ENCODE measurements at places on chromosomes 2 and 18.

DNA sequence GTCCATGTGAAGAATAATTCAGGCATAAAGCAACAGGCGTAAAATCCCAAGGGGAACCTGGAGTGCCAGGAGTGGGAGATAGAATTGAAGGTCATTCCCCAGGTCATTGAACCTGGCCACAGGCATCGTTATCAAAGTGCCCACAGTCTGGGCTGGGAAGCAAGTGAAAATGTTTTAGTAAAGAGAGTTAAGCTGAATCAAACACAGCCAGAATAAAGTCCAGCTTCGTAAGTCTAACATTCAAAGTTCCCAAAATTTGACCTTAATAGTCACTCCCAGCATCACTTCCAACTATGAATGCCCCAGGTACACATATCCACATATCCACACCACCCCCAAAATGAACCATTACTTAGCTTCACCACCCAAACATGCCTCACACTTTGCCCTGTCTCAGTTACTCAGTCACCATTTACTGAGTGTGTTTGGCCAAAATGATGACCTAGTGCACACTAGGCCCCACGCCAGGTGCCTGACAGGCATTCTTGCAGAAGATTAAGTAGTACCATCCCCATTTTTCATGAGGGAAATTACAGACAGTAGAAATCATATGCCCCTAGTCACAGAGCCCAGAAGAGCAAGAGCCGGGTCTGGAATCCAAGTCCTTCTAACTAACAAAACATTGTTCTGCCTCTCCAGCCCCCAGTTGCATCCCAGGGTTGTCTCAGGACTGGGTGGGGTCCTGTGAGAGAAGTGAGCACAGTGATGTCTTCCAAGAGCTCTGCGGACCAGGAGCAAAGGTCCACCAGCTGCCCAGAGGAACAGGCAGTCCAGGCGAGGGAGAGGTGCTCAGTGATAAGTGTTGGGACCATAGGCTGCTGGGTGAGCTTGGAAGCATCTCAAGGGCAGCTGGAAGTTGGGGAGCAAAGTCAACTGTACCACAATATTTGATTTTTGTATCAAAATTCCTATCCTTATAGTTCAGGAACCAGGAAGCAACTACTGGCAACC is 65.2 kb upstream of the MYCN start:
- no peak for DNase-seq

DNA sequence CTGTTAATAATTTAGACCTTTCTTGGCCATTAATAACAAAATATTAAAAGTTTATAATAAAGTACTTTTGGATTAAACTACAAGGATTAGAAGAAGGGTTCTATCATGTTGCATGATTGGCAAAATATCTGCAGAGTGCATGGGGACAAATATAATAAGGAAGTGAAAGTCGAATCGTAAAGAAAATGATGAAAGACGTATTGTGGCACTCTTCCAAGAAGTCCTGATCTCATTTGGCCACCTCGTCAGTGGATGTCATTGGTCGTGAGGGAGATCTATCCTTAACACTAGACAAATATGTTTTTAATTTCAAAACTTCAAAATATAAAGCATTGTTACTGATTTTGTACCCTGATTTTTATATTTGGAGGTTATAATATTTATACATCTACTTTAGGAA is 197.7 kb upstream of the STON1 start:
- peak; percentile 44 for DNase-seq

- no peak for DNase-seq
Observed at GRCh38 chr2:129256642-129257041, 722.8 kb upstream of the RAB6C start.

DNA sequence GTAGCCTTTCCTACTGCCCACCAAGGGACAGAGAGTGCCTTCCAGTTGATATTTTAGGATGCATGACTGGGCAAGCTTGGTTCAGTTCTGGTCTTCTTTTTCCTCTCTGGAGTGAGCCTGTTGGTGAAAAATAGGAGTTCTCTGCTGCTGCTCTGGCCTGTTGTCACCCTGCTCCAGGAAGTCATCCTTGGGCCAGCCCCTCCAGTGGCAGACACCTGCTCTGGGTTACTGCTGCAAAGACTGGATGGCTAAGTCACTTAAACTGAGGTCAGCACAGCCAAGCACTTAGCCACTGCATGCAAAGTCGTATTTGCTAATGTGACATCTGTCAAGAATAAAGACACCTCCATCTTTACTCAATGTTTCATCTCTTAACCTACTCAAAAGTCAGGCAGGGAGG is 219.6 kb upstream of the ID2 start:
- DNase-seq = no peak

GRCh38 chr2:144490857-144491256 is 29.1 kb downstream of the ZEB2 start:
- no peak for DNase-seq

- no peak for DNase-seq
Observed at GRCh38 chr2:226691255-226691654, 108.4 kb downstream of the IRS1 start.

DNA sequence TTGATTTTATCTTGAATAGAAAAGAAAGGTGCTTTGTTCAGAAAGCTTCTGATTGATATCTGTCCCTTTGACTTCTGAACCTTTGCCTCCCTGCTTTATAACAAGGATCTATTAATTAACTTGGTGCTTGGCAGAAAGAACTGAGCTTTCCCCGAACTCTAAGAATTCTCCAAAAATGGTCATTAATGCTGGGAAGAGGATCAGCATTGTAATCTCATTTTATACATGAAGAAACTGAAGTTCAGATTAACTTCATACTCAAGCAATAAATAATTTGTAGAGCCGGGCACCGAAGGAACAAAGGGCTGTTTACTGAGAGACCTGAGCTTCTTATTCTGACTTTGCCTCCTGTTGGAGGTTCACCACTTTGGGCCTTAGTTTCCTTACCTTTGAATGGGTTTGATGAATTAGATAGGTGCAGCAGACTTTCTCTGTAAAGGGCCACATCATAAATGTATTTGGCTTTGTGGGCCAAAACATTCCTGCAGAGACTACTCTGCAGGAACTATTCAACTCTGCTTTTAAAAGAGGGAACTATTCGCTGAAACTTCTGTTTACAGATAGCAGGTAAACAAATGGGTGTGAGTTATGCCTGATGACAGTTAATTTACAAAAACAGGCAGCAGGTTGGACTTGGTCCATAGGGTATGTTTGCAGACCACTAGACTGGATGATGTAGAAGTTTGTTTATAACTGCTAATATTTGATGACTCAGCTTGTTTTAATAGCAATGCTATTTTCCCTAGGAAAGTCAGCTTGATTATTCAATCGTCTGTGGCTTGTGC is 272.9 kb downstream of the TGIF1 start:
- no peak for DNase-seq

GRCh38 chr2:234763002-234763873 is 188.6 kb upstream of the SH3BP4 start:
- DNase-seq = no peak

- DNase-seq = no peak
Observed at GRCh38 chr2:113854208-113854607, 35.7 kb upstream of the ACTR3 start.

DNA sequence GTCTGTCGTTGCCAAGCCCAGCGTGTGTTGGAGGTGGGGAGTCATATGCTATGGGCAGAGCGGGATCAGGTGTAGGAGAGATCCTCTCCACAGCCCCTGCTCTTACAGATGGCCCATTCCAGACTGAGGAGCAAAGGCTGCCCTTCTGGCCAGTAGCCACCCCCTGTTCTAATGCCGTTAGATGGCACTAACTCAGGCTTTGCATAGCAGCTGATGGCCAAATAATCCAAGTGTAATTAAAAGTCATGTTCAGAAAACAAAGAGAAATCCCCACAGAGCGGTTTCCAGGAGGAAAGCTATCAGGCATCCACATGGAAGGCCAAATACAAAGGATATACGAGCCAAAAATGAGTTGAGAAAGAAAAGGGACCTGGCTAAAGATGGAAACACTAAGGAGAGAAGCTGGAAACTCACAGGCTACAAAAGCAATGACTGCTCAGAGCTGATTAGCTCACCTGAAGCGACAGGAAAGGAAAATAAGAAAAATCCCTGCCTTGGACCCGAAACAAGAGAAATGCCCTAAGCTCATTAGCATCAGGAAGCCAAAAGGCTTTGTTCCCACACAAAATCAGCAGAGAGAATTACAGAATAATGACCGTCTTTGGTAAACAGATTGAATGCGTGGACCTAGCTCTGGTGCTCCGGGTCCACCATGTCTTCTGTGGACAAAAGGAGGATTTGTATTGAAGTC is 1002.4 kb upstream of the KLHL29 start:
- no peak for DNase-seq

DNA sequence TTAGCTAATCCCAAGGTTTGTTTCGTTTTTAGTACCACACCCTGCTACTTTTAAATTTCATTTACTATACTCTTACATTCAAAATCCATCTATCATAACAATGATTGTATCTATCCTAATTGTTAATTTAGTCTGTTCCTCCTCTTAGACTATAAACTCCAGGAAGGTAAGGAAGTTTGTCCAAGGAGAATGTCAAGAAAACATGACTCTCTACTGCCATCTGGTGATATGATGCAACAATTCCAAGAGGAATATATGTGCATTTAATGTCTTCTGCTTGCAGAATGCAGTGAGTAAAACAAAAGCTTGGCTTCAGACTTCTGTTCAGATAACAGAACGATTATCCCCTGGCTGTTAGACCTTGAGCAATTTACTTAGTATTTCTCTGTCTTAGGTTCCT is 1267.1 kb downstream of the LRP1B start:
- DNase-seq = peak; percentile 39

DNA sequence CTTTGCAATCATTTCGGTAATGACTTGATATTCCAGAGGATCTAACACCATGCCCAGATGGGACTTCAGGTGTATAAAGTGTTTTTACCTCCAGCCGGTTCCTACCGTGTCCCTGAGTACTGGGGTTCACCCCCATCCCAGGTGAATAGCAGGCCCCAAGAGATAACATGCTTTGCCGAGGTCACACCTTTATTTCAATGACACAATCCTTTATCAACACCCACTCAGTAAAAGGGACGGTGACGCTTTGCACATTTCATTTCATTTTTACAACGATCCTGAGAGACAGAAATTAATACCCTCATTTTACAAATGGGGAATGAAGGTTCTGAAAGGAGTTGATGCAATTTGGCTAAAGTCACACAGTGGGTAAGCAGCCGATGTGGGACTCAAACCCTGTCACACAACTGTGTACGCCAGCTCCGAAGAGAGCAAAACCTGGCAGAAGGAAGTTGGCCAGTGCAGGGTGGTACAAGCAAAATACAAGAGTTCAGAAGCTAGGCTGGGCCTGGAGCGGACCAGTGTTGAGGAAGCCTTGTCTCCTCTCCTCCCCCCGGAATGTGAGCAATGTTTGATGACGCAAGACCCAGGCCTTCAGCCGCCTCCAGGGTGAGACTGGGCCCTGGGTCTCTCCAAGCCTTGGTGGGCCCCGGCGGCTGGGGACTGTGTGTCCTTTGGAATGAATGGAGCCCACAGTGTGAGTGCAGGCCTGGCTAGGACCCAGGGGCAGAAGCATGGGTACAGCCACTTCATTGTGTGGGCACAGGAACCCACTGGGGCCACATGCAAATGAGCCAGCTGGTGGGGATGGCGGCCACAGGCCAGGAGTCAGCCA is 139.6 kb upstream of the MYCN start:
- no peak for DNase-seq

GRCh38 chr2:74239346-74239745 is 40.9 kb downstream of the MTHFD2 start:
- DNase-seq = no peak

GRCh38 chr2:133780997-133781513 is 212.8 kb upstream of the NCKAP5 start:
- DNase-seq = no peak

GRCh38 chr2:196384729-196385128 is 213.4 kb upstream of the STK17B start:
- no peak for DNase-seq

DNA sequence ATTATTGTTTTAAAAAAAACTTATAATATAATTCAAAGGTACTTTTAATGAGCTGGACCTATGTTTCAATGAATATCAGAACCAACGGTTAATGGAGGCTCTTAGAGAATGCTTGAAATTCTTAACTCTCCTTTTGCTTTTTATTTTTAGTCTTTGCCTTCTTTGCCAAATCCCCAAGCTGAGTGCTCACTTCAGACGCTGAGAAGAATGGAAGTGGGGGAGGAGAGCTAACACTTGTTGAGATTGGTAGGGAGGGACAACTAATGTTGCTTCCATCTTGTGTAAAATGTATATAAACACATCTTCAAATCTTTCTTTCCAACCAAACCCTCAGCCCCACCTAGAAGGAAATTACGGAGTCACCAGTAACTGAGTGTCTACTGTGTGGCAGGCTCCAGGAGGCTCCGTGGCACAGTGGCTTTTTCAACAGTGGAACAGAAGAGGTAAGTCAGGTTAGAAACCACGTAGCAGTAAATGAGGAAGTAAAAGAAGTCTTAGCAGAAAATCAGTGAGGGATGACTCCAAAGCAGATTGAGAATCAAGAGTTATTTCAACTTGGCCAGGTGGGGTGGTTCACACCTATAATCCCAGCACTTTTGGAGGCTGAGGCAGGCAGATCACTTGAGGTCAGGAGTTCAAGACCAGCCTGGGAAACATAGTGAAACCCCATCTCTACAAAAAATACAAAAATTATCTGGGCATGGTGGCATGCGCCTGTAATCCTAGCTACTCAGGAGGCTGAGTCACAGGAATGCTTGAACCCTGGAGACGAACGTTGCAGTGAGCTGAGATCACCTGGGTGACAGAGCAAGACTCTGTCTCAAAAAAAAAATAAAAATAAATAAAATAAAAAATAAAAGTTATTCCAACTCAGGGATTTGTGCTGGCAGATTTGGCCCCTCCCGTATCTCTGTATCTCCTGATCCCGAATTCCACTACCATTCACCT is 45.0 kb upstream of the CREB1 start:
- no peak for DNase-seq

DNA sequence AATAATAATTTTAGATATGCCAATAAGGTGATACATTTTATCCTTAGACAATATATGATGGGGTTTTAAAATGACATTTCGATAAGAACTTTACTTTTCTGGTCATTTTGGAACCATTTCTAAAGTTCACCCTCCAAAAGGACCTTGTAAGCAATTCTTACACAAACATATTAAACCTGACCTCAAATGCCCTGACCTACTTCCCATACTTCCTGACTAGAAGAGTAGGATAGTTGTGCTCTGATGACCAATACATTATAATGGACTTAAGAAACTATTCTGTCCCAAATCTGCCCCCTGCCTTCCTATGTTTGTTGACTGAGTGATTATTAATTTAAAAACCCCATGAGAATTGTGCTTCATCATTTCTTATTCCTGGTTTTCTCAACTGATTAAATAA is 24.6 kb downstream of the GCA start:
- DNase-seq = no peak

GRCh38 chr2:144547494-144547893 is 27.6 kb upstream of the ZEB2 start:
- no peak for DNase-seq

DNA sequence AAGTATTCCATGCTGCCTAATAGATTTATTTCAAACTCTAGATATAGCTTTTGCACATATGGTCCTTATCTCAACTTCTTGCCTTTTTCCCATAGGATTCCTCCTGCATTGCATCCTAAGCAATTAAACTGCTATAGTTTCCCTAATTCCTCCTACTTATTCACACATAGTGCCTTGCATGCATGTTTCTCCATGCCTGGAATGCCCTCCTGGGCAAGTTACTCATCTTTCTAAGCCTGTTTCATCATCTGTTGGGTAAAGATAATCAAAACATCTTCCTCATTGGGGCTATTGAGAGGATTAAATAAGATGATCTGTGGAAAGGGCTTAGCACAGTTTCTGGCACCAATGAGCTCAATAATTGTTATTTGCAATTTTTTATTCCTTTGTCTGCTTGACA is 726.5 kb downstream of the SLC4A3 start:
- no peak for DNase-seq

- DNase-seq = no peak
Observed at GRCh38 chr2:158936978-158937377, 31.5 kb upstream of the TANC1 start.

- no peak for DNase-seq
Observed at GRCh38 chr2:160293391-160294091, 93.5 kb upstream of the ITGB6 start.
